ENCODE measurements at places on chromosomes 16 and 17. TPM values are rescaled to one million over a fixed set of nuclear protein-coding genes. Genes with fewer than 3 reads are reported as not detected.

DNA sequence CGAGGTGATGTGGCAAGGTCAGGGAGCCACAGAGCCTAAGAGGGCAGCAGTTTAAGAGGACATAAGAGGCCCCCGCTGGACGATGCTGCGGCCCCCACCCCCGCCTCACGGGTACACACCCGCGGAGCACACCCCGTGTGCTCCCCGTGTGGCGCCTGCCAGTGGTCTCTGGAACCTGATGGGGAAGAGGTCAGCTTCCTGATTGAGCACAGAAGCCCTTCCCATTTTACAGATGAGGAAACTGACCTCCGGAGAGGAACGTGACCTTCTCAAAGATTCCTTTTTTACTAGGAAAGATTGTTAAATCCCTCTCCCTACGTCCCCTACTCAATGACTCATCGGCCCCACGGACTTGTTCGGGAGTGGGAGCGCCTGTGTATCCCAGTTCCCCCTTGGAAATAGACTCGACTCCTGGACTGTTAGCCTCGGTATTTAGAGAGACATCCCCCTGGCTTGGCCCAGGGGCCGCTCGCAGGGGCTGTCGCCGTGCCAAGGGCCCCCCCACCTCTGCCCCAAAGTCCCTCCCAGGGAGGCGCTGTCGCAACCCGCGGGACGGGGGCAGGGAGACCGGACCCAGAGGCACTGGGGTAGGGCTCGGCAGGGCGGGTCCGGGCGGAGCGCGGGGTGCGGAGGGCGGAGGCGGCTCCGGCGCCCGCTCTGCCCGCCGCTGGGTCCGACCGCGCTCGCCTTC lies at the start of gene ABCC3:
ABCC3 (plus strand) TSS at position 658 of the 691 bp plus-strand sequence. CDS start 56 bp downstream, outside the sequence.
- peak; percentile 89 for DNase-seq

DNA sequence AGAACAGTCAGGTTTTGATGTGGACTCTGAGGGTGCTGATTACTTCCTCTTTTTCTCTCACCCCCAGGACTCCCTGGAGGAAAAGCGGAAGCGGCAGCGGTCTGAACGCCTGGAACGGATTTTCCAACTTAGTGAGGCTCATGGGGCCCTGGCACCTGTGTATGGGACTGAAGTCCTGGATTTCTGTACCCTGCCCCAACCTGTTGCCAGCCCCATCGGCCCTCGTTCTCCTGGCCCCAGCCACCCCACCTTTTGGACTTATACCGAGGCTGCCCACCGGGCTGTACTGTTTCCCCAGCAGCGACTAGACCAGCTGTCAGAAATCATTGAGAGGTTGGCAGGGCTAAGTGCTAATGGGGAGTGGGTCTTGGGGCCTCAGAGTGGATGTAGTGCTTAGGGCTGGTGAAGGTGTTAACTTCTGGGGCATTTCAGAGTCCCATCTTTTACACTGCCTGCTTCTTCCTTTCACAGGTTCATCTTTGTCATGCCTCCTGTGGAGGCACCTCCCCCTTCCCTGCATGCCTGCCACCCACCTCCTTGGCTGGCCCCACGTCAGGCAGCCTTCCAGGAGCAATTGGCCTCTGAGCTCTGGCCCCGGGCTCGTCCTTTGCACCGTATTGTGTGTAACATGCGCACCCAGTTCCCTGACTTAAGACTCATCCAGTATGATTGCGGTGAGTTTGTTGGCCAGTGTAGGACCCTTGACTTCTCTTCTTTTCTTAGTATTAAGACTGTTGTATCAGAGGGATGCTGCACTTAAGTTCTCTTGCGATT lies 19.1 kb upstream of the PHKG2 start:
- peak; percentile 82 for DNase-seq

DNA sequence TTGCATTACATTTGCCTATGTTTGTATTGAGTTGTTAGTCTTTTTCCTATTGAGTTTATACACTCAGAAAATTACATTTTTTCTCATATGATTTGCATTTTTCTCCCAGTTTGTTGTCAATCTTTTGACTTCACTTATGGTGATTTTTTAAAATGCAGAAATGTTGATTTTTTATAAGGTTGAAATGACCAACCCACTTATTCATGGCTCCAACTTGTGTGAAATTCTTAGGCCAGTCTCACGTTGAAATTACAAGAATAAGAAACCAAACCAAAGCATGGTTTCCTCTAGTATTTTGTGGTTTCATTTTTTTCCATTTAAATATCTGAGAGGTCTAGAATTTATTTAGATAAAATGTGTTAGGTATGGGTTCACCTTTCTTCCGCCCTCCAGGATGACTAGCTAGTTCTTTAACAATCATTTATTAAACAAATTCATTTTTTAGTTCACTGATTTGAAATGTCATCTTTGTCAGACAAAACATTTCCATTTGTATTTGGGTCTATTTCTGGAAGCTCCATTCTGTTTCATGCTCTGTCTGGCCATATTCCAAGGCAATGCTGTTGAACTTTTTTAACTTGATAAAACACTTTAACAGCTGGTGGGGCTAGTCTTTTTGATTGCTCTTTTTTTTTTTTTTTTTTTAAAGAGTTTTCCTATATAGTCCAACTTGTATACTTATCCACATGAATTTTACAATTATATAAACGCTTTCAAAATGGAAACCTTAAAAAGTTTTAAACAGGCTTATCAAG lies 40.0 kb downstream of the FAM20A start:
- DNase-seq: no peak

- DNase-seq: no peak
These were observed 40.1 kb upstream of the RBBP6 start for GRCh38 chr16:24499193-24499814.

- DNase-seq: no peak
These were observed 235.7 kb upstream of the SDK2 start for GRCh38 chr17:73879987-73880386.

GRCh38 chr17:74079537-74080300 lies 123.8 kb upstream of the RPL38 start:
- no peak for DNase-seq

- DNase-seq: no peak
These were observed 466 bp downstream of the WDR90 start for GRCh38 chr16:649631-650030.

IL32 gene
- 56.8 TPM for total RNA-seq

IGFBP4 gene
- 1,451 TPM for total RNA-seq

RAB11FIP4 gene
- 1.0 TPM for total RNA-seq

EMP2 gene
- total RNA-seq: 45.8 TPM

ZNF205 gene
- 7.6 TPM for total RNA-seq
